ENCODE measurements at places on chromosomes 5 and 9.

GRCh38 chr9:36035006-36035405 is 1.7 kb upstream of the RECK start:
- no peaks in the 10 kb centered on the region for H3K36me3 ChIP-seq
- H3K27me3 ChIP-seq: no peaks in the 10 kb centered on the region
- H3K4me1 ChIP-seq: peaks cover 14% of the 10 kb centered on the region
- DNase-seq: no peak

- H3K27me3 ChIP-seq: no peaks in the 10 kb centered on the region
- H3K27ac ChIP-seq: no peak overlapping the region
- H3K4me1 ChIP-seq: peaks cover 12% of the 10 kb centered on the region
- H3K4me3 ChIP-seq: no peak overlapping the region
- DNase-seq: peak; percentile 72
- H3K36me3 ChIP-seq: peaks cover 10% of the 10 kb centered on the region
These were observed 17.7 kb downstream of the RALGDS start for GRCh38 chr9:133103183-133103986.

- DNase-seq: no peak
- H3K4me1 ChIP-seq: peaks cover 9% of the 10 kb centered on the region
- H3K36me3 ChIP-seq: no peaks in the 10 kb centered on the region
- no peak overlapping the region for H3K4me3 ChIP-seq
- H3K27me3 ChIP-seq: no peaks in the 10 kb centered on the region
These were observed 159.0 kb upstream of the SLC12A2 start for GRCh38 chr5:127924606-127925005.

DNA sequence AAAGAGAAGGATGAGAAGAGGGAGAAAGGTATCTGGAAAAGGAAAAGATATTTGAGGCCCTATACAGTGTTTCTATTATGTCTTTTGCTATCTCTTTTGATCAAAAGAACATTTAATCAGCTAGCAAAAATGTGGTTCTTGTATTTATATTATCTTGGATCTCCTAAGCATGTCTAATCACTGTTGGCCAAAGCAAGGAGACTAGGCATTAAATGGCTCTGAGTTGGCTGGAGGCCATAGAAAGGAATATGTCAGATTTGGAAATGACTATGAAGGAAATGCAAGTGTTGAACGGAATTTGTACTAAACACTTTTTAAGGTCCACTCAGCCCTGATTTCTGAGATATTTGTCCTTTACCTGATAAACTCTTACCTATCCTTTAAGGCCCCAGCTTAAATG is 22.4 kb upstream of the THG1L start:
- no peak overlapping the region for H3K27ac ChIP-seq
- peaks cover 7% of the 10 kb centered on the region for H3K4me1 ChIP-seq
- H3K27me3 ChIP-seq: no peaks in the 10 kb centered on the region
- no peaks in the 10 kb centered on the region for H3K36me3 ChIP-seq
- DNase-seq: no peak

DNA sequence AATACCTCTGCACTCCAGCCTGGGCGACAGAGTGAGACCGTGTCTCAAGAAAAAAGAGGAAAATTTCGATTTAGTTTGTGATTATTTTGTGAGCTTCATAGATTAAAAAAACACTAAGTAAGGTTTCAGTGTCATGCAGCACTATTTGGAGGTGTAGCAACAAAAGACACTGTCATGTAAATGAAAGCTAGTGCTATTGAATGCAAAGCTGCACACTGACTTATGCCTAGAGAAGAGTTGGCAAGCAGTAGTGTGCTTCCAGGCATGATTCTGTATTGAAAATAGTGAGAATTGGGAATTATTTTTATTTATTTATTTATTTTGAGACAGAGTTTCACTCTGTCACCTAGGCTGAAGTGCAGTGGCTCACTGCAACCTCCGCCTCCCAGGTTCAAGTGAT is 34.5 kb downstream of the DDX46 start:
- DNase-seq: no peak
- H3K4me1 ChIP-seq: no peaks in the 10 kb centered on the region
- H3K27me3 ChIP-seq: no peaks in the 10 kb centered on the region
- H3K4me3 ChIP-seq: no peak overlapping the region
- no peak overlapping the region for H3K27ac ChIP-seq
- H3K36me3 ChIP-seq: peaks cover 23% of the 10 kb centered on the region

DNA sequence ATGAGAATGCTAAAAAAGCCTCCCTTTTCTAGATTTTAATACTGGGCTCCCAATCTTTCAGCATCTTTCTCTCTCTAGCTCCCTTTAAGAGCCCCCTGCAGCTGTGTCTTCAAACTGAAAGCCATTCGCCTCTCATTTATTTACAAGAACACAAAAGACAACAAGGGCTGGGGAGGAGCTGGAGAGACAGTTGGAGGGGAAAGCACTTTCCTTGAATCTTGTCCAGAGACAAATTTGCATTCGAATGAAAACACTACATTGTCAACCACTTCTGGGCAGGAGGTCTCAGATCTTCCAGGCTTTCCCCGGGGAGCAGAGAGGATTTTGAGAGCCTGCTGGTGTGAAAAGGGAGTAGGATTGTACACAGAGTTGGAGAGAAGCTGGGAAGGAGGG is 518.3 kb downstream of the CTNND2 start:
- H3K27ac ChIP-seq: no peak overlapping the region
- no peak overlapping the region for H3K4me3 ChIP-seq
- no peaks in the 10 kb centered on the region for H3K36me3 ChIP-seq
- H3K27me3 ChIP-seq: peaks cover 37% of the 10 kb centered on the region
- DNase-seq: no peak
- no peaks in the 10 kb centered on the region for H3K4me1 ChIP-seq

DNA sequence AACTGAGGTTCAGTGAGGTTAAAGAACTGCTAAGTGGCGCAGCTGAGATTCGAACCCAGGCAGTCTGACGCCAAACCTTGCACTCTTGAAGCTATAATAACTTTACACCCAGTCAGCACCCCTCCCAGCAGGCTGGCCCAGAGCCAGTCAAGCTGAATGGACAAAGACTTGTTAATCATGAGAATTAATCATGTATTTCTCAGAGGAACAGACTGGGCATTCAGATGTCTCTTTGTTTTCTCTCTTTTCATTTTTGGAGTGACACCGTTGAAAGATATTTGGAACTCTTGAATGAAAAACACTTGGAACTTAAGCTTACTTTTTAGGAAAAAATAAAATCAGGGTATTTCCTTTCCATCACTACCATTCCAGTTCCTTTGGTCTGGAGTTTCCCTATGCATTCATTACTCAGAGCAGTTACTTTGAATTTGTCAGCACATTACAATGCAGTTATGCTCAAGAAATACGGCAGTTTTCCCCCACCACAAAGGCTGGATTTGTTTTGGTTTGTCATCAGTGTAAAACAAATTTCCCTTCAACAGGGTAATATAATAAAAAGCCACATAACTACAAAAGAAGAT is 22.6 kb upstream of the MAMDC2 start:
- no peaks in the 10 kb centered on the region for H3K36me3 ChIP-seq
- no peak overlapping the region for H3K4me3 ChIP-seq
- H3K27me3 ChIP-seq: no peaks in the 10 kb centered on the region
- H3K4me1 ChIP-seq: peaks cover 21% of the 10 kb centered on the region

GRCh38 chr9:133888048-133888808 is 103.9 kb downstream of the VAV2 start:
- no peak overlapping the region for H3K4me3 ChIP-seq
- no peak for DNase-seq
- no peaks in the 10 kb centered on the region for H3K4me1 ChIP-seq
- H3K27ac ChIP-seq: no peak overlapping the region
- H3K27me3 ChIP-seq: no peaks in the 10 kb centered on the region
- H3K36me3 ChIP-seq: no peaks in the 10 kb centered on the region

DNA sequence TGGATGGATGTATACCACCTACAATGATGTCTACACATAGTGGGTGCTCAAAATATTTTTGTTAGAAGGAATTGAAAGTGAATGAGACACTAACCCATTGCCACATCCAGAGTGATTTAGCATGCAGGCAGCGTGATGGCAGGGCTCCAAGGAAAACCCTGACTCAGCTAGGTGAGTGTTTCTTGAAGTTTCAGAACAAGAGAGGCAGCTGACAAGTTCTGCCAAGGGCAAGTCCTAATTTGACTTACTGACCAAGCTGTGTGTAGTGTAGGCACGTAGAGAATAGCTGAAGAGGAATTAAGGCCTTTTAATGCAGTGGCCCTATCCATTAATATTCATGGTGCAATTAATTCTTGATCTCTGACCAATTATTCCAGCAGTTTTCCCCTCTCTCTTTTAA is 107.8 kb upstream of the ATP10B start:
- H3K4me3 ChIP-seq: no peak overlapping the region
- H3K27me3 ChIP-seq: no peaks in the 10 kb centered on the region
- H3K27ac ChIP-seq: no peak overlapping the region
- peak; percentile 37 for DNase-seq
- H3K4me1 ChIP-seq: no peaks in the 10 kb centered on the region

GRCh38 chr9:115164511-115164974 is 46.6 kb upstream of the TNC start:
- no peak overlapping the region for H3K4me3 ChIP-seq
- H3K27me3 ChIP-seq: no peaks in the 10 kb centered on the region
- H3K36me3 ChIP-seq: no peaks in the 10 kb centered on the region

GRCh38 chr5:178388386-178389025 is 155.9 kb upstream of the PHYKPL start:
- DNase-seq: no peak
- peaks cover 100% of the 10 kb centered on the region for H3K27me3 ChIP-seq
- no peak overlapping the region for H3K27ac ChIP-seq
- H3K36me3 ChIP-seq: no peaks in the 10 kb centered on the region

DNA sequence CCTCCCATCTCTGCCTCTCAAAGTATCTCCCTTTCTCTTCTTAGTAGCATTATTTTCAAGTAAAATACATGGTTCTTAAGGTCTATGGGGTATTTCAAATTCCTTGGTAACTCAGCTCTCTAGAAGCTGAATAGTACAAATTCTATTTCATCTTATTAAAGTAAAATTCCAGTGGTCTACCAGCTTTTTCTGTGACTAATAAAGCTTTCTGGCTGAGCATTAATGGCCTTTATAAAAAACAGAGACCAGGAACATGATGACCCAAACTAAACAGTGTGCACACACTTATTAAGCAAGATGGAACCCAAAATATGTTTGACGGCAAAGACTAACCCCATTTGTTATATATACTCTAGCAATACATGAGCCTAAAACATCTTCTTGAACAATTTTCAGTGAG is 142.6 kb downstream of the OR2K2 start:
- H3K27ac ChIP-seq: no peak overlapping the region
- H3K36me3 ChIP-seq: no peaks in the 10 kb centered on the region
- H3K27me3 ChIP-seq: no peaks in the 10 kb centered on the region
- DNase-seq: no peak
- H3K4me1 ChIP-seq: no peaks in the 10 kb centered on the region
- H3K4me3 ChIP-seq: no peak overlapping the region

DNA sequence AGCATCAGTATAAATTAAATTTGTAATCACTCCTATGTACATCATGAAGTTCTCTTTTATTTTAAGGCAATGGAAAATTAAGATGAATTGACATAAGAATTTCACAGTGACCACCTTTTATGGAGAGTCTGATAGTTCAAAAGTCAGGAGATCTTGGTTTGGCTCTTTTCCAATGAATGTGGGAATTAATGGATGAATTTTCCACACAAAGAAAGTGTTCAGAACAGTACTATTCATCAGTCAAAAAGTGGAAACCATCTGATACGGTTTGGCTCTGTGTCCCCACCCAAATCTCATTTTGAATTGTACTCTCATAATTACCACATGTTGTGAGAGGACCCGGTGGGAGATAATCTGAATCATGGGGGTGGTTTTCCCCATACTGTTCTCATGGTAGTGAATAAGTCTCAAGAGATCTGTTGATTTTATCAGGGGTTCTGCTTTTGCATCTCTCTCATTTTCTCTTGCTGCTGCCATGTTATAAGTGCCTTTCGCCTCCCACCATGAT is 24.5 kb downstream of the CCDC125 start:
- no peaks in the 10 kb centered on the region for H3K4me1 ChIP-seq
- no peaks in the 10 kb centered on the region for H3K36me3 ChIP-seq

- no peaks in the 10 kb centered on the region for H3K27me3 ChIP-seq
- no peaks in the 10 kb centered on the region for H3K36me3 ChIP-seq
- H3K4me3 ChIP-seq: no peak overlapping the region
- peak; percentile 76 for DNase-seq
These were observed 13.7 kb upstream of the ADRA1B start for GRCh38 chr5:159902444-159903121.

DNA sequence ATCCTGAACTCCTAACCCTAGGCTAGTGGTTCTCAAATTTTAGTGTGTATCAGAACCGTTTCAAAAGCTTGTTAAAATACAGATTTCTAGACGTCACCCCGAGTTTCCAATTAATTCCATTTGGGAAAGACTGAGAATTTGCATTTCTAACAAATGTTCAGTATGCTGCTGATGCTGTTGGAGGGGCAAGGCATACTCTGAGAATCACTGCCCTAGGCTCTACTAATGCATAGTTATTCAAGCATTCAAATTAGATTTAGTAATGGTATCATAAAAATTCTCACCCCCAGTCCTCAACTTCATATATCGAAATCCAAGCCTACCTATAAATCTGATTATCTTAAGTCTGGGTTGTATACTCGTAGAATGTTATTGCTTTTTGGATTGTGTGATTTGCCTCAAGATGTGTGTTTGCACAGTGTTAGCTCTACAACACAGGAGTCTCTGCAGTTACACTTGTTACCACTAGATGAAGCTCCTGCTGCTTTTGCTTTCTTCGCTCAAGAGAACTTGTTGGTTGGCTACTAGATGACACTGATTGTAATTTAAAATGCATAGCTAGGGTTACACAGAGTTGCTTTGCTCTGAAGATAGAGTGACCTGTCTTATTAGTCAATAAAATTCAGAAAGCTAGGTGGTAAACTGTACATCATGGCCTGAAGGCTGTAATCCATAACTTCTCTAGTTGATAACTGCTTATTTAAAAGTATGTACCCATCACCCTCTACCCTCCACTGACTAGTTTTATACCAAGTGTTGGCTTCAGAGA is 7.5 kb upstream of the ERAP2 start:
- no peaks in the 10 kb centered on the region for H3K27me3 ChIP-seq
- no peak overlapping the region for H3K27ac ChIP-seq
- no peaks in the 10 kb centered on the region for H3K36me3 ChIP-seq
- no peak overlapping the region for H3K4me3 ChIP-seq
- H3K4me1 ChIP-seq: no peaks in the 10 kb centered on the region
- DNase-seq: peak; percentile 63

Measured in PC-9 (cell line).